SK-N-SH (cell line): ENCODE measurements at places on chromosomes 6 and 20.

- no peak for DNase-seq
Observed at GRCh38 chr20:2210646-2211552, 84.9 kb upstream of the TGM3 start.

DNA sequence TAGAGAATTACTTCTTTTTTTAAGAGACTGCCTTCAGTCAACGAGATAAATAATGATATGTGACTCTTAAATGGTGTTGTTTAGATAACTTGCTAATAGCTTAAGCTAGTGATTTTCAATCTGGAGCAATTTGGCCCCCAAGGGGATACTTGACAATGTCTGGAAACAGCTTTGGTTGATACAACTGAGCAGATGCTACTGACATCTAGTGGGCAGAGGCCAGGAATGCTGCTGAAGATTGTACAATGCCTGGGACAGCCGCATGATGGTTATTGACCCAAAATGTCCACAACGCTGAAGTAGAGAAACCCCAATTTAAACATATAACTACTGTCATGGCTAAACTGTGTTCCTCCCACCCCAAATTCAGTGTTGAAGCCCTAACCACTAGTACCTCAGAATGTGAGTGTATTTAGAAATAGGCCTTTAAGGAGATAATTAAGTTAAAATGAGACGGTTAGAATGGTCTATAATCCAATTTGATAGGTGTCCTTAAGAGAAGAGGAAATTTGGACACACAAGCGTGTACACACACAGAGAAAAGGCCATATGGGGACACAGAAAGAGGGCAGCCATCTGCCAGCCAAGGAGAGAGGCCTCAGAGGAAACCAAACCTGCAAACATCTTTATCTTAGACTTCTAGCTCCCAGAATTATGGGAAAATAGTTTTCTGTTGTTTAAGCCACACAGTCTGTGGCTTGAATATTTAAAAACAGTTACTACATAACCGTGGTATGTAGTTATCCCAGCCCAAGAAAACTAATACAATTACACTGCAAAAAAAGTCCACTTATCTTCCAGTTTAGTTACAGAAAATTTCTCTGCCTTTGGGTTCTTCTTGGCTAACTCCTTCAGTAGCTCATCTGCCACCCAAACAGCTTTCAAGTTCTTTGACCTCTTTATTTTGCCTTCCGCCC, 22.2 kb downstream of the RWDD2A start:
- DNase-seq: peak; percentile 51

- no peak for DNase-seq
Observed at GRCh38 chr6:43931201-43931600, 161.2 kb downstream of the VEGFA start.

GRCh38 chr20:37790900-37791299, 97.1 kb downstream of the CTNNBL1 start:
- no peak for DNase-seq

DNA sequence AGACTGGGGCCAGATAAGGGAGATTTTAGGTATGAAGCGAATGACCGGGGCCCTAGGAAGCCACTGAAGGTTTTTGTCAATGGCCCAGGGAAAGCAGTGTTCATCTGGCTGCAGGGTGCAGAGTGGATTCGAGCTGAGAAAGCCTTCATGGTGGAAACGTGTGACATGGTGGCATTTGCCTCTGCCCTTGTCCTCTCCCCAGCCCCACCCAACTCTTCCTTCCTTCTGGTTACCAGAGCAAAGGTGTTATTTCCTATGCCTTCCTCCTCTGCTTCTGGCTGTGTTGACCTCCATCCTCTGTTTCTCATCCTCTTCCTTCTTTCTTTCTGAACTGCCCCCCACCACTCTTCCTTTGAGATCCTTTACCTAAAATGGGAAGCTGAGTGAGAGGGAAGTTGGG, 195.1 kb upstream of the SUPT3H start:
- DNase-seq: no peak

DNA sequence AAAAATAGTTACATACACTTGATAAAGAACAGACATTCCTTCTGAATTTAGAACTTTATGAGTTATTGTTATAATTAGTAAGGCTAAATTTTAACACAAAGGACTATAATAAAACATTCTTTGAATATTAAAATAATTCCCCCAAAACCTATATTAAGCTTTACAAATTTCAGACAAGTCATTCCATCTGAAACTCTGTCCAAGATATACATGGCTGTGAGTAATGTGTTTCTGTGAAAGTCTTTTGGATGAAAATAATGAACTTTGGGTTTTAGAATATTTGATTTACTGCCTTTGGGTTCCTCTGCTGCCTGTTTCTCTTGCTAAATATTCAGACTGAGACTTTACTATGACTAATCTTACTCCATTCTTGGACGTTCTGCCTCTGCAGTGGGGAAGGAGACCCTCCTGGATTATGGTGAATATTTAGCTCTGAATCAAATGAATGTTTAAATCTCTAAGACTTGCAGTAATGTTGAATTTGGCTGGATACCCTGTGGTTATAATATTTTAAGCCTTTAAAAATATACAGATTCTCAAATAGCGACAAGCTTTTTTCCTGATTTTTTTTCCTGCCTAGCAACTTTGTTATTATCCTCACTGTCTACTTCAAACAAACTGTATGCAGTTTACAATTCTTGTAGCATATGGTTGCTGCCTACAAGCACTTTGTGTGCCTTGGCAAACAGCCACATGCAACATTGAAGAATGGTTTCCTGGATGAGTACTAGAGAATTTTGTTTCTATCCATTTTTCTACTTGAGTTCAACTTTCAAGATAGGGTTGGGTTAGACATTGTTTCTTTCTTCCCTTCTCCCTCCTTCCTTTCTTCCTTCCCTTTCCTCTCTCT, 51.4 kb downstream of the TXLNB start:
- no peak for DNase-seq

- DNase-seq: peak; percentile 49
Observed at GRCh38 chr6:118580585-118581419, 32.7 kb downstream of the PLN start.
